CD4-positive, alpha-beta memory T cell (primary cell): ENCODE measurements at places on chromosomes 12 and 14. TPM values are rescaled to one million over a fixed set of nuclear protein-coding genes. Genes with fewer than 3 reads are reported as not detected.
A peak's percentile ranks its signal among the peaks of the same experiment; 100 is the strongest.

DNA sequence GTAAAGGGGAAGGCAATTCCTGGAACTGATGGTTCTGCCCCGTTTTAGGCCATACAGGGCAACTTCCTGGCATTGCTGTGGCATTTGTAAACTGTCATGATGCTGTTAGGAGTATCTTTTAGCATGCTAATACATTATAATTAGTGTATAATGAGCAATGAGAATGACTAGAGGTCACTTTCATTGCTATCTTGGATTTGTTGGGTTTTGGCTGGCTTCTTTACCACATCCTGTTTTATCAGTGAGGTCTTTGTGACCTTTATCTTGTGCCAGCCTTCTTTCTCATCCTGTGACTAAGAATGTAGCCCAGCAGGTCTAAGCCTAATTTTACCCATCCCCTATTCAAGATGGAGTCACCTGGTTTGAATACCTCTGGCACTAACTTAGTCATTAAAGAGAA, 51.2 kb downstream of the TESPA1 start:
- no peak for DNase-seq

DNA sequence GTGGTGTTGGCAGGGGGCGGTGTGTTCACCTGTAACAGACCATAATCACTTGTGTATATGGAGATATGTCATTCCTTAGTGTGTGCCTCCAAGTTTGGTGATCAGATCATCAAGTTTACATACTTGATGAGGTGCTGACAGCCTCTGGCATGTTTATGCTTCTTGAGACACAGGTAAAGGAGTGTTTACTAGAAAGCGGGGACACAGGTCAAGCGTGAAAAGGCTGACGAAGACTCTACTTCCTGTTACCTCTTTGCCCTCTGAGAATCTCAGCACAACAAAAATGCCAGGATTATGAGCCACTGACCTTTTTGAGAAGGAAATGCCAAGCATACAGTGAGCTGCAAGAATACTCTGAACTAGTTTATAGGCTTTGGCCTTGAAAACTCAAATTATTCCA, 29.6 kb downstream of the PRDM4 start:
- no peak for DNase-seq

GRCh38 chr12:2251526-2252209, 198.9 kb downstream of the CACNA1C start:
- DNase-seq, result no peak

DNA sequence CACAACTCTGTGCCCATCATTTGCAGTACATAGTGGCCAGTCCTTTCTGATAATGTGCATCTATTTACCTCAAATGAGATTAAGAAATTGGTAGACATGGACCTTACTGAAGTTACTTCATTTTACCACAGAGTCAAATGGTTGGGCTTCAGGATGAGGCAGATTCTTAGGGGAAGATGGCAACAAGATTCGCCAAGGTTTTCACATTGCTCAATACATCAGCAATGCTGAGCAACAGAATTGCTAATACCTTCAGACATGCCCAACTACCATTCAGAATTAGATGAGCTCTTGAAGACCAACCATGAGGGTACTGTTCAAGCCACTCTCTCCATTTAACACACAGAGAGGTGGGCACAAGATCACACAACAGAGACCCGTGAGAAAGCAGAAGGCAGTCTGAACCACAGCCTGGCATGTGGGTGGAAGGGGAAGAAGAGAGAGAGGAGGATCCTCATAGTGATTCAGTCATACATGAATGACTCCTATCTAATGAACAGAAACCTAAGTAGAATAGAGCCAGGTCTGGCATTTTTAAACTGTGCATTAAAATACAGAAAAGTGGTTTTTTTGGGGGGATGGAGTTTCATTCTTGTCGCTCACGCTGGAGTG, 28.5 kb downstream of the CPM start:
- DNase-seq, result no peak

DNA sequence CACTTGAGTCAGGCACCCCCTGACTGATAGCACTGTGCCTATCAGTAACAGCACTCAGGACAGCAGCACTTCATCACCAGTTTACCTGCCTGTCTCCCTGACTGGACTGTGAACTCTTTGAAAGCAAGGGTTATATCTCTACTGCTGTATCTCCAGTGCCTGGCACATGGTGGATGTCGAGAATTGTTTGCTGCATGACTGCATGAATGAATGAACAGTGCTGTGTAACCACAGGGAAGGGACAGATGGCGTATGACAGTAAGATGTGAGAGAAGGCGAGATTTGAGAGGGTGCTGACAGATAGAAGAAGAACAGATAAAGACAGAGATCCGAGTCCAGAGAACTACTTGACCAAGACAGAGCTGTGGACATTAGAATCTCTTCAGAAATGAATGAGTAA, 29.7 kb downstream of the BRAP start:
- no peak for DNase-seq

Gene FAM186B
- 0.15 TPM for polyA plus RNA-seq

GRCh38 chr12:3313675-3314663, 177.0 kb upstream of the PRMT8 start:
- DNase-seq, result peak; percentile 7

Gene KRT75
- polyA plus RNA-seq, result not detected

DNA sequence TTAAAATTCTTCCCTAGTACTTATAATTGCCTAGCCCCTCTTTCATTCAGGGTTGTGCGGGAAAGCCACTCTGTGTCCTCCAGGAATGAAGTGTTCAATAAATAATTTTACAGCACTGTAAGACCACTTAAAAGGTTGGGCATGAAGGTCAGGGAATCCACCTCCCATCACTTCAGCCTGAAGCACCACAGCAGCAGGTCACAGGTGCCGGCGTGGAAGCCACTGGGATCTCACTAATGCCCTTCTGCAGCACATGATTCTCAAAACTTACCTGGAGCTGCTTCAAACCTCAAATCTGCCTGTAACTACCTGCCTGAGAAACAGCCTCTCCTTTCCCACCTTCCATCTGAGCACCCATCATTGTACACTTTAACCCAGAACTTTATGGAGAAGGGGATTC, 159.5 kb downstream of the ANO4 start:
- DNase-seq, result no peak

- no peak for DNase-seq
Observed at GRCh38 chr14:92563359-92563758, 49.8 kb downstream of the RIN3 start.

- DNase-seq, result no peak
Observed at GRCh38 chr12:27554421-27555186, 30.6 kb downstream of the PPFIBP1 start.

Gene PTPRO
- 3.5 TPM for polyA plus RNA-seq

DNA sequence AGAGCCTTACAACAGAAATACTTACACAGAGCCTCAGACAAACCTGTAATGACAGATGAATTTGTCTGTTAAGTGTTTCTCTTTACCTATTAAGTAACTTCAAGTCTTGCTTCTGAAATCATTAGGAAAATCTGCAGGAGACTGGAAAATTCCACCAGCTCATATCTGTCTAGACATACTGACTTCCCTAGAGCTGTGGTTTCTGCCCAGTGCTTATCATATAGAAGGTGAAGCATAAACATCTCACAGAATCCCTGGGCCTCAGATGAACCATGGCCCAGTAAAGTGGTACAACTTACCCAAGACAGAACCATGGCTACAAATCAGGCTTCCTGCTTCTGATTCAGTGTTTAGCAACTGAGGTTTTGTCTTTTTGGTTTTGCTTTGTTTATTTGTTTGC, 91.6 kb downstream of the EGLN3 start:
- no peak for DNase-seq

Gene FITM1
- 0.81 TPM for polyA plus RNA-seq

DNA sequence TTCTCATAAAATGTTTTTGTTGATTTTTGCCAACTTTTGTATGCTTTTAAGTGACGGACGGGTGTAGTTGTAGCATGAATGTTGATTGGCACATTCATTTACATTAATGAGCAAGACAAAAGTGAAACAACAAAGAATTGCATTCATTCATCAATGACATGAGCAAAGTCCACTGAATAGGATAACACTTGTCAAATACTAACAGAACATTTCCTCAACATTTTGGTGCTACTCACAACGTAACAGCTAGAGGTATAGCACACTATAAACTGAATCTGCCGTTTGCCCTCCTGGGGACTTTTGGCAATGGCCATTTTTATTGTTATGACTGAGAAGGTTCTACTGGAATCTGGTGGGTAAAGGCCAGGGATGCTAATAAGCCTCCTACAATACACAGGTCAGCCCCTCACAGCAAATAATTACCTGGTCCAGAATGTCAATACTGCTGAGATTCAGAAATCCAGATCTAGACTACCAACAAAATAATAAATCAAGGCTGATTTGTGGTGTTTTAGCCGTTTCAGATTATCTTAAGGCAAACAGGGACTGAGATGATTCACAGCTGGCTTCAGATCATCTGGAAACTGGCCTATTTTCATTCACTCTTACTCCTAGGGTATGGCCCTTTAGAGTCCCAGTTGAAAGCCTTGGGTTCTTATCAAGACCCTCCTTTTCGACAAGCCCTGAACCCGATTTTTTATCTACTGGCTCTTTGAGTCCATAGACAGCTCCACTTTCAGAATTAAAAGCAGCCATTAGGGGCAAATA, 22.5 kb upstream of the CDKN3 start:
- no peak for DNase-seq

DNA sequence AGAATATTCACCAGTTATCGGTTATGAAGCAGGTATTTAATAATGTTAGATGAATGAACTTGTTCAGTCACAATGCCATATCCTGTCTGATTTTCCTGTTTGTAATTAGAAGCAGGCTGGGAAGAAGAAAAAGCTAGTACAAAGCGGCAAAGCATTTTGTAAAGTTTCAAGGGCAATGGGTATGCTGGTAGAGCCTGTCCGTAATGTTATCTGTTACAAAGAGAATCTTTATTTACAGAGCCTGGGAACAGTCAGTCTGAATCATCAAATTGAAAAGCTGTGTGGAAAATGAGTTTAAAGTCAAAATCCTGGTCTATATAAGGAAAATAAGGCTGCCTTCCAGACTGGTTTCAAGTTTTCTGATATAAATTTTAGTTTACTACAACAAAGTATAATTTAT, 40.5 kb downstream of the PARP11 start:
- DNase-seq, result no peak

DNA sequence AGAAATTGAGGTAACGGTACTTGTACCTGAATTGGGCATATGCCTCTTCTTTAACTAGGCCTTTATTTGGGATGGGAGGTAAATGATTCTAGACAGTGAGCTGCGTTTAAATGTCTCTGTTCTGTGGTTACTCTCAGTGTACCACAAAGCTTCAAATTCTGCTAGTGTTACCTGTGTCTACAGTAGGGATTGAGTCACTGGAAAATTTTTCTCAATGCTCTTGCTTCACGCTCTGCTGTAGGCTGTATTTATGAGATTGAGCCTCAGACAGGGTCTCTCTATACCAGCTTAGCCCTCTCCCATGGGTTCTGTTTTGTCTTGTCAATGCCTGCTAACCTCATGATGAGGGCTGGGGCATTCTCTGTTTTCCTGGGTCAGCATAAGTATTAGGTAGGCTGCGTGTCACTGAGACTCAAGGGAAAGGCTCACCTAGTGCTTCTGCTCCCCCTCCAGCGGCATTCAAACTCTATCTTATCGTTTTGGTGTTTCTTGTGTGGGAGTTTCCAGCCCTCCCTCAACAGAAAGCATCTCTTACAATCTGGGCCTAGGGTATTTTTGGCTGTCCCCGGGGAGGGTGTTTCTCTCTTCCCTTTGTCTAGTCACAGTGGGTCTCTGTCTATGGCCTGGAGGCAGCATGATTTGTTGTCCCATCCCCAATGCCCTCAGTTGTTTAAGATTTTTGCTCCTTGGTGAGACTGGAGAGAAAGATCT, 285.8 kb downstream of the ADGRD1 start:
- DNase-seq, result no peak

DNA sequence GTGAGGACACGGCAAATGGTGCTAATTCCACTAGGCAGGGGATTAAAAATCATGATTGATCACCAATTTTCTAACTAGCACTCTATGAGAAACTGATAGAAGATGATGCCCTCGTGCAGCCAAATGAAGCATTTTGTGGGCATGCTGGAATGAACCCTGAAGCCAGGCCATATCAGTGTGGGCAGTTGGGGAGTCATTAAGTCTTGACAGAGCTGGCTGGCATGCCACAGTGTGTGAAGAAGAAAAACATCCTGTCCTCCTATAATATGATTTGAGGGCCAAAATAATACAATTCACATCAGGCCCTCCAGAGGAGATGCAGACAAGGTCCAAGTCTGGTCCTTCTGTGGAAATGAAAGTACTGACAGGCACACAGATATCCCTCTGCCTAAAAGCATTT, 107.1 kb downstream of the TMTC1 start:
- DNase-seq, result no peak

GRCh38 chr12:113271466-113271852, 50.2 kb downstream of the TPCN1 start:
- no peak for DNase-seq

GRCh38 chr12:49948866-49949845, 1.4 kb upstream of the AQP2 start:
- DNase-seq, result no peak

DNA sequence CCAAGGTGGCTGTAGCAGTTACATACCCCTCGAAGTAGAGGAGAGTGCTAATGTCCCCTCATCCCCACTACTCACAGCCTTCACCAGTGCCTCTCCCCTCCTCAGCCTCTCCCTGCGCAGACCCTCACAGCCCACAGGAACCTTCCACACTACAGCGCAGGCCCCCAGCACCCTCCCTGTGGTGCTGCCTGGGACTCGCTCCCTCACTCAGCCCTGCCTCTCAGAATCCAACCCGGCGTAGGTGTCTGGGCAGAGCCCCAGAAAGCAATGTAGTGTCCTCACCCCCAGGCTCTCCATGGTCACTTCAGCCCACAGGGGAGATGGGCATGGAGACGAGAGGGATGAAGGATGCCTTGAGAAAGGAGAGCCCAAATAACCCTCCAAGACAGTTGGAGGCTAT, 10.9 kb upstream of the ZNF740 start:
- no peak for DNase-seq

- no peak for DNase-seq
Observed at GRCh38 chr12:12926571-12927071, 25.3 kb downstream of the GPRC5D start.

DNA sequence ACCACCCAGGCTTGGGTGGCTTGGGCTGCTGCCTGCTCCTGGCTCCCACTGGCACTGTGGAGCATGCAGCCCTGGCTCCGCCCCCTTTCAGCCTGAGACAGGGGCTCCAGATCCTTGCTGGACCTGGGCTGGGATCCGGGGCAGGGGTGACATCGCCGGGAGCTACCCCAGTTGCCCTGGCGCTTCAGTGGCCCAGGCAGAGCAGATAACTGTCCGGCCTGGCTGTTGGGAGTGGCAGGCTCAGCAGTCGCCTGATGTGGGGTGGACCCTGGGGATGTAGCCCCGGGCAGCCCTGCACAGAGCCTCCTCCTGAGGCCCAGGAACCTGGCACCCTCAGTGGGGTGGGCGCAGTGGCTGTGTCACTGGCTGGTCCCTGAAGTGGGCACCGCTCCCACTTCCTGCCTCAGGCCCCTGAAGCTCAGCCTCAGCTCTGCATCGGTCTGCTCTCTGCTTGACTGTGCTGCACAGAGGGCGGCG, 57.9 kb downstream of the FUT8 start:
- no peak for DNase-seq

Gene PMCH
- polyA plus RNA-seq, result not detected

Gene OR6C68
- polyA plus RNA-seq, result not detected
